NCI-H345 (cell line): ENCODE measurements at places on chromosomes 1 and 21.
A peak's percentile ranks its signal among the peaks of the same experiment; 100 is the strongest.

DNA sequence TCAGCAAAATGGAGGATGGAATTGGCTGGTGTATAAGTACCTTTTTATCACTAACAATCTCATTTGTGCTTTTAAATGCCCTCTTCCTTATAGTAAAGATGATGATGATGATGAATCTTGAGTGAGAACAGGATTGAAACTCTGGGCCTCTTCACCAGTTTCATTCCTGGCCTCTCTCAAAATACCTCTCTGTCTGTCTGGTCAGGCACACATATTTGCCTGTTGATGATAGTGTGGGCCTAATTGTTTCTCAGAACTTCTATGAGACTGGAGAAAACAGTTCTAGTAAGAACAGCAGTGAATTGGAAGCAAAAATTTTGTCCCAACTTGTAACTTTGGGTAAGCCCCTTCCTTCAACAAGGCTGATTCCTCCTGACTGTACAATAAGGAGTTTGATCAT, 94.4 kb upstream of the RGS4 start:
- no peak for DNase-seq

DNA sequence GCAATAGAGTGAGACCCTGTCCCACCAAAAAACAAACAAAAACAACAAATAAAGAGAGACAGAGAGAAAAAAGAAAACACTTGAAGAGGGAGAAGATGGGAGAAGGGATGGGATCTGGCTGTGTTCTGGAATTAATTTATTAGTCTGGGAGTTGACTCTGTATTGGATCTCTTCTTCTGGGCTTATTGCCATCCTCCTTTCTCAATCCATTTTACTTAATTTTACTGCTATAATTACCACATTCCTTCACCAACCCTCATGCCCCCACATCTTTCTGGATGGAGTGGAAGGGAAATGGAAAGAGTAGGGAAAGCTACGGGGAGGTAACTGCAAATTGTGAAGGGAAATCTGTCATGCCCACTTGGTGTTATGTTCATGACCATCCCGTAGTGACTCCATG, 42.9 kb downstream of the FMN2 start:
- DNase-seq = no peak

- DNase-seq = no peak
Observed at GRCh38 chr1:113128116-113128515, 55.1 kb downstream of the LRIG2 start.

DNA sequence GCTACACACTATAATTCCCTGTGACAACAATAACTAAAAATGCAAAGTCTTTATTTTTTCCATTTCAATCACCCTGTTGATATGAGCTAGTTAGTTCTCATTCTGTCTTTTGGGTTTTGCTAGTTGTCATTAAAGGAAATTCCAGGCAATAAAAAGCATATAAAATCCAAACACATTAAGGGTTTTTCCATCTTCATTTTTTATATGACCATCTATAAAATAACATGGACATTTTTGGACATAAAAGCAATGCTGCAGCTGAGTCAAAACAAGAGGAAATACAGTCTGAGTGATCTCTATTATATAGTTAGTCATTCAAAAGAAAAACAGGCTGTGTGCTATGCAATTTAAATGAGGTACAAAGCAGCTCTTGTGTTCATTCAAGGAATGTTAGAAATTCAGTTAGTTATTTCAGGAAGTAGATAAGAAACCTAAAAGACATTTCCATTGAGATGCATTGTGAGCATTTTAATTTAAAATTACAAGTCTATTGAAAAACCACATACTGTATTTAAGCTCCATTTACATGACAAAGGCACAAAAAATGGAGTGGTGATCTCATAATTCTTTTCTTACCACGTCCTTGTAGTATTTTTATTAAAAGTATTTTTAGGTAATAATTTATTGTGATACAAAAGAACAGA, 67.3 kb upstream of the BCL10 start:
- no peak for DNase-seq

DNA sequence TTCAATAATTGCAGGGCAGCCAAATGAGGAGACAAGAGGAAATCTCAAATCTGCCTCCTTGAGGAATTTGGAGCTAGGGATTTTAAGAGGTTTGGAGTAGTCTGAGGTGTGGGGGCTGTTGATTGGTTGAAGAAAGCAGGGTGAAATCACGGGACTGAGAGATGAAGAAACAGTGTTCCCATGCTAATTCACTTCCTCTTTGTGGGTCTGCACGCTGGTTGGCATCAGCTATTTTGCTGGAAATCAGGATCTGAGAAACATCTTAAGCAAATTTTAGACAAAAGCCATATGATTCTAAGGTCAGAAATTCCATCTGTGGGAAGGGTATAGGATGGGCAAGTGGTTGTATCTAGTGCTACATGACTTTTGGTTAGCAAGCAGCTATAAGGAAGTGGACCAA, 107.1 kb upstream of the PAXBP1 start:
- no peak for DNase-seq

- no peak for DNase-seq
Observed at GRCh38 chr21:31262728-31263127, 81.3 kb downstream of the TIAM1 start.

- no peak for DNase-seq
Observed at GRCh38 chr1:22249928-22250680, 107.2 kb upstream of the WNT4 start.

GRCh38 chr1:204653590-204654340, 31.8 kb downstream of the LRRN2 start:
- no peak for DNase-seq

- DNase-seq = no peak
Observed at GRCh38 chr1:201214461-201214860, 23.8 kb downstream of the IGFN1 start.

- DNase-seq = peak; percentile 77
Observed at GRCh38 chr1:160410406-160411005, 10.1 kb downstream of the VANGL2 start.
